Hematopoietic multipotent progenitor cell treated with erythropoietin and hydrocortisone succinate and interleukin-3 and kit ligand, for 15 days (in vitro differentiated cells): ENCODE measurements at places on chromosomes 1 and 21.

DNA sequence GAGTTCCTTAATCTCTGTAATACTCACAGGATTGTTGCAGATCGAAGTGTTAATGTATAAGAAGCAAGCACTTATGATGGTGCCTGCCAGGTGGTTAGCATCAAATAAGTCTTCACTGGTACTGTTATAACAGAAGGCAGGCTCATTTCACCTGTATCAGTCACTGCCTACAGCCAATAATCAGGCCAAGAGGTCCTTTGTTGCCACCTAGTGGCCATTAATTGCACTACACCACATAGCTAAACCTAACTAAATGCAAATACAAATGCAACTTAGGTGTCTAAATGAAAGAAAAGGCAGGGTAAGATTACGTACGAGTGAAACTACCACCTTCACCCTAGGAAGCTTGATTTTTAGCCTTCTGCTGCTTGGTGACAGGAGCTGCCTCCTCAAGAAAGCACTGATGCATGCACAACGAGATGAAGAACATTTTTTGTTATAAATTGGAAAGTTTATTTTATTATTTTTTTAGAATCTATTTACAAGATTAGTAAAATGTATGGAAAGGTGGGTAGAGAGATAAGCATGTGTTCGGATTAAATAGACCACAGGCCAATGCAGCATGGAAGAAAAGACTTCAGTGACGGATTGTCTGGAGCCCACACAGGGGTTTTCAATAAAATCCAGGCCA, 334.8 kb upstream of the CAMK1G start:
- peak; percentile 56 for DNase-seq

DNA sequence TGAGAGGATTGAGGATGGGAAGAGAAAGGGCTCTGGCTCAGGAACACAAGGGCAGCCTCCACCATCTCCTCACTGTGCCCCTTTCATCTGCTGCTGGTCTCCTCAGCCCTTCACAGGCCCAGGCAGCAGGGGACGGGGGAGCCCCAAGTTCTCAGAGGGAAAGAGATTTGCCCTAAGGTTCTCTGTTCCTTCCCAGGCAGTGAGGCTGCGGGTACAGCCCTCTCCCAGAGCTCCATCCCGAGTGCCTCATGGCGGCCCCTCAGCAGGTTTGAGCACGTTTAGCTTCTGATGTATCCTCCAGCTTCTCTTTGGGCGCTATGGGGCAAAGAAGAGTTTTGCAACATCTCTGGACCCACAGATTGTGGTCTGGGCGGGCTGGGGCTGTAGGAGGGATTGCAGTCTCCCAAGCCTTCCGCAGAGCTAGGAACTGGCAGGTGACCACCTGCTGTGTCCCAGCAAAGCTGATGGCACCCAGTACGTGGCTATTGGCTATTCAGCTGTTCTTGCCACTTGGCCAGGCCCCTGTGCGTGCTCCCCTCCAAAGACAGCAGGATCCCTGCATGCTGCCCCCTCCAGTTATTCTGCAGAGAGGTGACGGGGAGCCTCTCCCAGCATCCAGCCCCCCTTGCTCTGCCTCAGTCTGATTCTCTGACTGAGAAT, 10.1 kb downstream of the DISP3 start:
- no peak for DNase-seq

DNA sequence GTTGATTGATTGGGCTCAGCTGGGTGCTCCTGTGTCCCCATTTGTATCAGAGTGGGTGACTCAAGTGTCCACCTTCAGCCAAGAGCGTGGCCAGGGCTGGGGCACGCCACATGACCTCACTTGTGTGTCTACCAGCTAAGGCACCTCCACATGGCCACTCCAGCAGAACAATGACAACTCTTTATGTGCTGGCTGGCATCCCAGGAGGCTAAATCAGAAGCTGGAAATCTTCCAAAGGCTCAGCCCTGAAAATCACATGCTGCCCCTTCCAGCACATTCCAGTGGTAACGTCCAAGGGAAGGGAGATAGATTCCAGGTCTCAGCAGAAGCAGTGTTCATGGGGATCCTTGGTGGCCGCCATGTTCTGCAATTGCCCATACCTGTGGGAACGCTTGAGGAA, 585.5 kb downstream of the AJAP1 start:
- no peak for DNase-seq

GRCh38 chr21:15515908-15516307, 213.9 kb upstream of the USP25 start:
- no peak for DNase-seq

DNA sequence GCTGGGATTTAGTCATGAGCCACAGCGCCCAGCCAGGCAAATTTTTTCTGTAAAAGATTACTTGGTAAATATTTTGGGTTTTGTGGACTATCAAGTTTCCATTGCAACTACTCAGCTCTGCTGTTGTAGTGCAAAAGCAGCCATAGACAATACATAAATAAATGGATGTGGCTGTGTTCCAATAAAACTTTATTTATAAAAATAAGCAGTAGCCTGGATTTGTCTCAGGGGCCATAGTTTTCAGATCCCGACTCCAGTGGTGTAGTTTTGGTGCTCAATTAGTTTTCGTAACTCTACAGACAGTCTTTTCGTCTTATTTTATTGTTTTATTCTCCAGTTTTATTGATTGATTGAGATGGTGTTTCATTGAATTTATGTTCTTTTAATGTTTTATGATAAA, 80.1 kb upstream of the IVNS1ABP start:
- no peak for DNase-seq

- DNase-seq, result peak; percentile 78
Measured at GRCh38 chr1:246497331-246497915, 9.7 kb downstream of the SMYD3 start.

GRCh38 chr1:10866321-10867093, 70.1 kb upstream of the CASZ1 start:
- DNase-seq, result no peak

GRCh38 chr1:32962248-32962896, 2.2 kb downstream of the RNF19B start:
- DNase-seq, result peak; percentile 38

DNA sequence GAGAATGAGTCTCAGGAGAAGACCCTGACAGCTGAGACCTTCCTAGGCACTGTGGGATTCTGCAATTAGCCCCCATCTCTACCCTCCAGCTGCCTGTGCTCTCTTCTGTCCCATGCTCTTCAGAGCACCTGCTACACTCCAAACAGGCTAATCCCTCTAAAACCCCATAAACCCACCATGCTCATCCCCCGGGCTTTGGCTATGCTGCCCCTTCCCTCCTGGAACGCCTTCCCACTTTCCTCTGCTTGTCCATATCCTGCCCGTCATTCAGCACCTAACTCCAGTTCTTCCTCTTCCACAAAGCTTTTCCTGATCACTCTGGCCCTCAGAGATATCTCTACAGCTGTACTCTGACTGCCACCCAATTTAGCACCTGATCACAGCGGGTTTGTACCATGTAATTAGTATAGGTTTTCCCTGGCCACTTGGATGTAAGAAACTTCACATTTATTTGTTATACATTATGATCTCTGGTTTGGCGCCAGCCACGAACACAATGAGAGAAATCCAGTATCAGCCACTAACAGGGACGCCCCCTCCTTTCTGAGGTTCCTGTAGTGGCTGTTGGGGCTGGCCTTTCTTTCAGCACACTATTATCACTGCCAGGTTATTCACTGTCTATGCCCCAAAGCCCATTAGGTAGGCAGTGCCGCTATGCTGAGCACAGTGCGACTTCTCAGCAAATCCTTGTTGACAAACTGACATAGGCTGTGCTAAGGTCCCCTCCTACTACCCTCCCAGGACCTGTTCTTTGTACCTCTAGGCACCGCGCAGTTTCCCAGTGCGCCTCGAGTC, 45.1 kb downstream of the CDC7 start:
- no peak for DNase-seq

DNA sequence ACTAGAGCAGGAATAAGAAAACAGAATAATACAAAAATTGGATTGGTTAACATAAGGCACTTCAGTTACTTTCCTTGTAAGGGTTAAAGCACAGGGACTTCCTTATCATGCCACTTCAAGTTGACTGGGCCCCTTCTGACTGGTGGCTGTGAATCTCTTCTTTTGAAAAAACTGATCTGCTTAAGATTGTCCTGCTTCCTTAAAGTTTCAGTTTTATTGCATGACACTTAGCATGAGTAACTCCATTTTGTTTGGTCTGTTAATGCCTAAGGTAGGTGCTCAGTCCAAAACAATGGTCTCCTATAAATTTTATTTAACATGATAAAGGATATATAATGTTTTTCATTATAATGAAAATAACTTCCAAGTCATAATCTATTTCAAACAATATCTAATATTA, 37.6 kb downstream of the UBE2U start:
- no peak for DNase-seq

DNA sequence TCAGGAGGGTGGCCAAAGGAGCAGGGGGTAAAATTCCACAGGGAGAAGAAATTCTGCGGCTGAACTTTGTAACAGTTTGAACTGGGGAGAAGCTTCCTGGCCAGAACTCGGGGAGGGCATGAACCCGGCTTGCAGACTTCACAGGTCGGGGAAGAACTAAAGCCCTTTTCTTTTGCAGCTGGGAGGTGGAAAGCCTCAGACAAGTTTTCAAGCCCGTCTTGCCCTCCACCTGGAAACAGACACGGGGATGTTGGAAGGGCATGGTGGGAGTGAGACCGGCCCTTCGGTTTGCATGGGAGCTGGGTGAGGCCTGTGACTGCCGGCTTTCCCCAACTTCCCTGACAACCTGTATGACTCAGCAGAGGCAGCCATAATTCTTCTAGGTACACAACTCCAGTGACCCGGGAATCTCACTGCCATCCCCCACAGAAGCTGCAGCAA, 11.3 kb downstream of the THEM4 start:
- DNase-seq, result no peak

DNA sequence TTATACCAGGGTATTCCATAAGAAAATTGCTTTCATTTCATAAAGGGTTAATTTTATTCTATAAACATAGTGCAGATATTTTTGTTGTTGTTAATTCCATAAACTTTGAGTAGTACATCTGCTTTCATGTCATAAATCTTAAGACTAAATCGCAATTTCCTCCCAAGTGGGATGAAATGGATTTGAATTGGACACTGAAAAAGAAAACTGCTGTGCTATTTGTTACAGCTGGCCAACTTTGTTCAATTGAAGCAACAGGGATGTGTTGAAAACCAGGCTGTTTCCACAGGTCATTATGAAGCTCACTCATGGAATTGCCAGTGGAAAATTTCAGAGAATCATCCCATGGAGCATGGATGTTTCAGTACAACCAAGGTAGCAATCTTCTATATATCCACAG, 252.5 kb upstream of the RGS18 start:
- DNase-seq, result no peak

- DNase-seq, result no peak
Measured at GRCh38 chr1:7198664-7199063, 413.4 kb downstream of the CAMTA1 start.

DNA sequence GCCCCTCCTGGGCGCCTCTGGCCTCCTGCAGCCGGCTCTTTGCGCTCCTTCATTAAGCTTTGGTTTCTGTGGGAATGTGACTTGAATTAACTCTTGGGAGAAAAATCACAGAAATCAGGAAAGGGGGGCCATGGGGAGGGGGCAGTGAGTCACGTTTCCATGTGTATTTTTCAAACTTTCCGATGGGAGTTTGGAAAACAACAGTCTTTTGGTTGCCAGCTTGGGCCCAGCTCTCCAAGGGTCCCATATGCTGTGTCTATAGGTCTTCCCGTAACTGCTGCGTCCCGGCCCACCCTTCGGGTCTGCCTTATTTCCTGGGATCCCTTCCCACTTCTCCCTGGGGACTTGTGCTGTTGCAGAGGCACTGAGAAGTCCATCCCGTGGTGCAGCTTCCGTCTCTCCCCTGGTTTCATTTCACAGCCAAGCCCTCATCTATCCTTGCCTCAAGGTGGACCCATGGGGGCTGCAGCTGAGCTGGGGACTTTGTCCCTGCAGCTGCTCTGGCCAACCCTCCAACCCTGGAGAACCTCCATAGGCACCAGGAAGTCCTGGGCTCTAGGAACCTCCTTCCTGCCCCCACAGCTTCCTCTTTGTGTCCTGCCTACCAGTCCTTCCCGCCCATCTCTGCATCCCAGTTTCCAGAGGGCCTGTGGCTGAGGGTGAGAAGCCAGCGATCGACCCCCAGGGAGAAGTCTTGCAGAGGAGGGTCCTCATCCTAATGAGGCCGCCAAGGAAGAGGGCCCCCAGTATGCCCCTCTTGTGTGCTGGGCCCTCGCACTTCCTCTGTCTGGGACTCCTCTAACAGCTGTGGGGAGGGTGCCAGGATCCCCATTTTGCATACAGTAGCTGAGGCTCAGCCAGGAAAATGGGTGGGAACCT, 11.6 kb upstream of the LMNA start:
- no peak for DNase-seq

DNA sequence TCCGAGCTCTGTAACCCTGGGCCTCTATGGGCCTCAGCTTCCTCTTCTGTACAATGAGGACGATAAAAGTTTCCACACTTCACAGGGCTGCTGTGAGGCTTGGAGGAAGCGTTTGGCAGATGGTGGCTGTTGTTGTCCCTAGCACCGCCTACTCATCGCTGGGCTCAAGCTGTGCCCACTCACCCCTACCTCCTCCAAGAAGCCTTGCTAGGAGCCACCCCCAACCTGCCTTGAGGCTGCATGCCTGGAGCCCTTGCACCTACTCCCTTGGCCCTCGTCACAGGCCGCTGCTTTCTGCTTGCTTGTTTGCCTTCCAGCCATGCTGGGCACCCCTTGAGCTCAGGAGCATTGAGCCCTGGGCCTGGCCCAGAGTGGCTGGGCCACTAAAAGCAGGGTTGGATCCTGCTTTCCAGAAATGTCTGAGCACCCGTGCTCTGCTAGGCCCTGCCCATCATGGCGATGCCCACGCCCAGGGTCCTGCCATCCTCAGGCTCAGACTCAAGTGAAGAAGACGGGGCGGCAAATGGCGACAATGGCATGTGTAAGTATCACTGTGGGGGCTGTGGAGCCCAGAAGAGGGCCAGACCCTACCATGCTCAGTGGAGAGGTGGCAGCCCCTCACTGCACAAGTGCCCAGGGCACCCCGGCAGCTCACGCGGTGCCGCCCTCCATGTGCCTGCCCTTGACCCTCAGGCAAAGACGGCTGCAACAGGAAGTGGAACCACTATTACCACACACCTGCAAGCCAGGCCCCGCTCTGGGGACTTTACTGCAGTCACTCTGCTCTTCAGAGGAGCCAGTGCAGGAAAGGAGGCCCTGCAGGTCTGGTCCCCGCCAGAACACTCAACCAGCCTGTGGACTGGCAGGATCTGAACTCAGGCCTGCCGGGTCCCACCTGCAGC, 9.5 kb downstream of the SH3BGRL3 start:
- peak; percentile 71 for DNase-seq

DNA sequence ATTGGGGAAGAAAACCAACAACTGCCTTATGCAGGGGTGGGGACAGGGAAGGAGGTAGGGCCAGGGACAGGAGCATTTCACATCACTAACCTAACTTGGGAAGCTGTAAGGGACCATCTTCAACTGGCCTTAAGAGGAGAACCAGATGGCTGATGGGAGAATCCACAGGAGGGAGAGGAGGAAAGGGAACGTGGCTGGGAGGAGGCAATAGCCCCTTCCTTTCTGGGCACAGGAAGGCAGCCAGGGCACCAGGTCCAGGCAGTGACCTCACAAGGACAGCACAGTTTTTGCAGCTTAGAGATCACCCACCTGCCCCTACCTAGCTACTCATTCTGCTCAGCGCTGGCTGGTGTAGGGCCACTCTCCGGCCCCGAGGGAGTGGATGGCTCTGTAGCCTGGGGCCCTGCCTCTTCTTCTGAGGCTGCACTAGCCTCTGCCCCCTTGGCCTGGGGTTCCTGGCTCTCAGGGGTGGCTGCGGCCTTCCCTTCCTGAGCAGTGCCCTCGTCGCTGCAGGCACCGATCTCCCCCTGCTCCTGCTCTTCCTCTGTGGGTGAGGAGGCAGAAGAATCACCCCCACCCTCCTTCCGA, 1.7 kb downstream of the MARCKSL1 start:
- no peak for DNase-seq
